ENCODE measurements at places on chromosomes 2 and 18.

GRCh38 chr2:217068677-217069250, 208.9 kb upstream of the TNP1 start:
- DNase-seq, result no peak

DNA sequence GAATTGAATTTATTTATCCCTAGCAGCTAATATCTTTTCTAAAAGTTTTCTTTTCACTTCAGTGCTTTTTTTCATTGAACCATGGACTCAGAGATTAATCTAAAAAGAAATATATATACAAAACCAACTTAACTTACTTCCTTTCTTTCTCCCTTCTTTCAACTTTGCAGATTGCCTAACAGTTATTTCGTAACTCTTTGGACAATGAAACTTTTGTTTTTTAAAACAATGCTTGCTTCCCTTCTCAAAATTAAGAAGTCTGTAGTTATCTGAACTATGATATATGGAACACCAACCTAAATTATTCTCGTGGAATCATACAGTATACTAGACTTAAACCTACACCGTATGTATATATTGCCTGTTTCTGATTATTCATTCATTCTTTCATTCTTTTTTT, 62.9 kb downstream of the MIB1 start:
- DNase-seq, result no peak

DNA sequence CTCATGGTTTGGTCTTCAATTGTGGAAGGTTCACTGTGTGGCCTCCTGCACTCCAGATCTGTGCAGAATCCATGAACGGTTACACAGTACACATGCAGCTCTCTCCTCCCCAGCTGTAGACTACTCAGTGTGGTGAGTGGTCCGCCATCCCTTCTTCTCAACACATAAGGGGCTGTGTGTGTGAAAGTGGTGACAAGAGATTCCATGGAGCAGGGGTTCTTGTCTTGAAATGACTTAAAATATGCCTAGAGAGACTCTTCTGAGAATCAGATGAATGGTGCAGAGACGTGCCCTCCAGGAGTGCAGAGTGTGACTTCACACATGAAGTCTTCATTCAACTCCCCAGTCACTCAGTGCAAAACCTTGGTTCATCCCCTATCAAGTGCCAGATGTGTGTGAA, 151.0 kb upstream of the COPS8 start:
- no peak for DNase-seq

DNA sequence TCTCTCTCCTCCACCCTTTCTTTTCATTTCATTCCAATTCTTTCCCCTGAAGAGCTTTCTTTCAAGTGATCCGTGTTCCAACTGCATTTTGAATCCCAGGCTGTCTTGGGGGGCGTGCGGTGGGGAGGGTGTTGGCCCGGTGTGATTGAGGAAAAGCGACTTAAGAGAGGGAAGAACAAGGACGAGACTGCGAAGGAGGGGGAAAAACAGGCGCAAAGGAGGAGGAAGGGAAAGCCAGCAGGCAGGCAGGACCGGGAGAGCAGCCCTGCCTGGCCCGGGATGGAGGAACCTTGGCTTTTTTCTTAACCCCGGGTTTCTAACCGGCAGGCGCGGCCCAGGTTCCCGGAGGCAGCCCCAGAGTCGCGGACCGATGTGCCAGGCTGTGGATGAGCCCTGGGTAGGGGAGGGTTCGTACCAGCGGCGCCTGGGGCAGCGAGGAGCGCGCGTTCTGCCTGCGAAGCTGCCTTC, 1.3 kb downstream of the ADCYAP1 start:
- DNase-seq, result peak; percentile 40
